ENCODE measurements at places on chromosomes 1 and 21.

GRCh38 chr1:3078430-3078861 lies 9.4 kb downstream of the PRDM16 start:
- no peak for DNase-seq

DNA sequence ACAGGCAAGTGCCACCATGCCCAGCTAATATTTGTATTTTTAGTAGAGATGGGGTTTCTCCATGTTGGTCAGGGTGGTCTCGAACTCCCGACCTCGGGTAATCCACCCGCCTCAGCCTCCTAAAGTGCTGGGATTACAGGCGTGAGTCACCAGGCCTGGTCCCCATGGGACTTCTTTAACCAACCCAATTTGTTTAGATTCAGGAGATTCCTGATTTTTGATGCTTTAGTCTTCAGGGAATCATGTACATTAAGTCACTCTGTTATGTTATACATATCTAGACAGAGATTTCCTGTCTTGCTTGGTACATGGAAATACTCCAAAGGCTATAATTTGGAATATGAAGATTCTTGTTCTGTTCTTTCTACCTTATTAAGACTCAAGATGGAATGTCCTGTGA lies 202.4 kb upstream of the L1TD1 start:
- no peak for DNase-seq

DNA sequence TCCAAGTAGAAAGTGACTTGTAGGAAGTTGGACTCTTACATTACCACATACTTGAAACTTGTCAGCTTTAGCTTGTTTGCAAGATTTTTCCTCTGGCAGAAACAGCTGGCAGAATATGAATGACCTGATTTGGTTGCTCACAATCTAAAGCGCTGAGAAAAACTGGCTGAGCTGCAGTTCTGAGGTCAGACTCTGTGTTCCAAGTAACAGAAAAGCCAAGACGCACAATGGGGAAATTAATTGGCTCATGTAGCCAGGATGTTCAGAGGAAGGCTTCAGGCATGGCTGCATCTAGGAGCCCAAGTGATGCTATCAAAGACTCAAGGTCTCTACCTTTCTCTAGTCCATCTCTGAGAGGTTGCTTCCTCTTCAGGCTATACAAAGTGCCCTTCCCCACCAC lies 27.0 kb downstream of the ALPL start:
- no peak for DNase-seq

- DNase-seq = no peak
These were observed 2.6 kb downstream of the INSRR start for GRCh38 chr1:156856282-156856785.

DNA sequence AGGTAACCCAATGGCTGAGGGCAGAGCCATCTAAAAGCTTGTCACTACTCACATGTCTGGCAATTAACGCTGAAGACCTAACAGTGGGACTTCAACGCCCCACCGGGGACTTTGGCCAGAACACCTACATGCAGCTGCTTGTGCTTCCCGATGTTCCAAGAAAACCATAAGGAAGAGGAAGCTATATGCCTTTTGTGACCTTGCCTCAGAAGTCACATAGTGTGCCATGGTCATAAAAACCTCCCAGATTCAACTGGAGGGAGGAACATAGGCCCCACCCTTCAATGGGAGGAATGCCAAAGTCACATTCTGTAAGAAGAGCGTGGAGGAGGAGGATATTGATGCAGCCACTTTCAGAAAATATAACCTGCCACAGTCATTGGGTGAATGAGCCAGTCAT lies 147.8 kb upstream of the MAGI3 start:
- DNase-seq = no peak

DNA sequence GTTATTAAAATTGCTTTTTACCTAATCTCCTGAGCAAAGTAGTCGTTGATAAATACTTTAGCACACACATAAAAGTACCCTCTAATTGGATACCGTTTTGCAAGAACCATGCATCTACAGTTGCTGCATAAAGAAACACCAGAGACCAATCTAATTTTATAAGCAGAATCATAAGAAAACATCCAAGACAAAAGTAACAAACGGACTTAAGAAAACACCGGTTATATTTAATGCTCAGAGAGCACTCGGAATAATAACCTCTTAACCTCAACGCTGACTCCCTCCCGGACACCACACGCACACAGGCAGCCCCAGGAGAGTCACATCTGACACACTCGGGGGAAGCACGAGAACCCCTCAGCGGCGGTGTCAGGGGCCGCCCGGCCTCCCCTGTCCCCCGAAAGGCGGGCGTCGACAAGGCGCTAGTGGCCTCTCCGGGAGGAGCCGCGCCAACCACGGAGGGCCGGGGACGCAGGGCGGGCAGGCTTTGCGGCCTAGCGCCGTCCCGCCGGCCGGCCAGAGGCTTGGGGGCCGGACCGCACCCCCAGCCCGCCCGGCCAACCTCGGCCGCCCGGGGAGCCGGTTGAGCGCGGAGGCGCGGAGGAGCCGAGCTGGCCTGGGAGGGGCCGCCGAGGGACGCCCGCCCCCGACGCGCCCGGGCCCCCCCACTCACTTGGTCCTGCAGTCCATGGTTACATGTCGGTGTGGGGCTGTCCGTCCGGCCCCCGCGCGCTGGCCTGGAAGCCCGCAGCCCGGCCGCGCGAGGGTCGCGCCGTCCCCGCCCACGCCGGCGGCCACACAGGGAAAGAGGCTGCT lies 606 bp downstream of the DENND1B start:
- peak; percentile 30 for DNase-seq

- DNase-seq = no peak
These were observed 55.9 kb upstream of the RCC1 start for GRCh38 chr1:28449904-28450303.

GRCh38 chr1:3063379-3064295 lies 5.4 kb upstream of the PRDM16 start:
- DNase-seq = no peak

GRCh38 chr1:224378855-224379631 lies 22.4 kb downstream of the CNIH4 start:
- no peak for DNase-seq

- no peak for DNase-seq
These were observed 1.9 kb upstream of the ATG4C start for GRCh38 chr1:62781841-62782543.

DNA sequence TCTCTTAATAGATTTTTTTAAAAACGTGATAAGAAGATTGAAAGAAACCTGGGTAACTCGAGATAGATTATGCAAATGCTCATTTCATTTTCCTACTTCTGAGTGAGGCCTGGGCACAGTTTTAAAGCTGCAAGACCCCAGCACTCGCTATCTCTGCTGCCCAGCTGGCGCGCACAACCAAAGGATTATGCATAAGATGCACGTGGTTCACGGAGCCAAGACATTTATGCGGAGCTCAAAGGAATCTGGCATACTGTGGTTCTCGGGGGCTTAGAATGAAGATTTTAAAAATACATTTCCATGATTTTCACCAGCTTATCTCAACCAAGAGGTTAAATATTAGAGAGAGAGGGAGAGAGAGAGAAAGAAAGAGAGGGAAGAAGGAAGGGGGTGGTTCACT lies 210.9 kb downstream of the DSCAM start:
- no peak for DNase-seq

DNA sequence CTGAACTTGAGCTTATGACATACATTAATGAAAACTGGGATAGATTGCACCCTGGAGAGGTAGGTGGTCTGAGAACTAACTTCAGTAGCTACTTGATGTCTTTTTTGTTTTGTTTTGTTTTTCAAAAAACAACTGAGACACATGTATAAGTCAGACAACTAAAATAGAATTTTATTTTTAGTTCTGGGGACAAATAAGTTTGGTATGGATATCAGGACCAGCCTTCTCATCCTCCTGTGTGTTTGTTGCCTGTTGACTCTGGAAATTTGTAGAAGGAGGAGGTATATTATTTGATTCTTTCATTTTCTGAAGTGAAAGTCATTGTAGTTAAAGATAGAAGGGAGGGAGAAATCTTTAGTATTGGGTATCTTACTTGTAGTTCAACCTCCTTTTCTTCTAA lies 41.5 kb downstream of the MTF2 start:
- no peak for DNase-seq

- no peak for DNase-seq
These were observed 155.4 kb downstream of the NFIA start for GRCh38 chr1:61237659-61238358.

DNA sequence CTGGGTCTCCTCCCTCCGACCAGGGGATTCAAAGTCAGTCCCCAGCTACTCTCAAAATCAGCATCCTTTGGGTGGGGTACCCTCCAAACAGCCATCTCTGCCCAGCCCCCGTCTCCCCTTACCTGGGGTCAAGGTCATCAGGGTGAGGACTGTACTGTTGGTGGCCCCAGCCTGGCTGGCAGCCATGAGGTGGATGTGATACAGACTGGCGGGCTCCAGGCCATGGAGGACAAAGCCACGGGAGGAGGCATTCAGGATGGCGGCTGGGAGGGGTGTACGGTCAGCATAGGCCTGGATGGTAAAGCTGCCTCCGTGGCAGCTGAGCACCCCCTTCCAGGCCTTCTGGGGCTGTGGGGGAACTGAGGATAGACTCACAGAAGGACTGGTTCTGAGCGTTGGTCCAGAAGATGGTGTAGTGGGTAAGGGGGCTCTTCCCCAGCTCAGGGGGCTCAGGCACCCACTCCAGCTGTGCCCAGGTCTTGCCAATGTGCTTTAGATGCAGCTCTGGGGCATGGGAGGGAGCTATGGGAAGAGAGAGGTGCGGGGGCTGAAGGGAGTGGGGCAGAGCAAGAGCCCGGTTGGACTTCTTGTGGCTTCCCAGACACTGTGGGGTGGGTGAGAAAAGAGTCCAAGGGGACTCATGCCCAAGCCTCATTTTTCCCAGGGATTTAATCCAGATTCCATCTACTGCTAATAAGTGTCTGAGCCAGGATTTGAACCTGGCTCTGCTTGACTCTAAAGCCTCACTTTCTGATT lies 3.7 kb upstream of the MRPS15 start:
- no peak for DNase-seq

GRCh38 chr1:228465571-228466146 lies 21.5 kb upstream of the RNF187 start:
- DNase-seq = no peak

DNA sequence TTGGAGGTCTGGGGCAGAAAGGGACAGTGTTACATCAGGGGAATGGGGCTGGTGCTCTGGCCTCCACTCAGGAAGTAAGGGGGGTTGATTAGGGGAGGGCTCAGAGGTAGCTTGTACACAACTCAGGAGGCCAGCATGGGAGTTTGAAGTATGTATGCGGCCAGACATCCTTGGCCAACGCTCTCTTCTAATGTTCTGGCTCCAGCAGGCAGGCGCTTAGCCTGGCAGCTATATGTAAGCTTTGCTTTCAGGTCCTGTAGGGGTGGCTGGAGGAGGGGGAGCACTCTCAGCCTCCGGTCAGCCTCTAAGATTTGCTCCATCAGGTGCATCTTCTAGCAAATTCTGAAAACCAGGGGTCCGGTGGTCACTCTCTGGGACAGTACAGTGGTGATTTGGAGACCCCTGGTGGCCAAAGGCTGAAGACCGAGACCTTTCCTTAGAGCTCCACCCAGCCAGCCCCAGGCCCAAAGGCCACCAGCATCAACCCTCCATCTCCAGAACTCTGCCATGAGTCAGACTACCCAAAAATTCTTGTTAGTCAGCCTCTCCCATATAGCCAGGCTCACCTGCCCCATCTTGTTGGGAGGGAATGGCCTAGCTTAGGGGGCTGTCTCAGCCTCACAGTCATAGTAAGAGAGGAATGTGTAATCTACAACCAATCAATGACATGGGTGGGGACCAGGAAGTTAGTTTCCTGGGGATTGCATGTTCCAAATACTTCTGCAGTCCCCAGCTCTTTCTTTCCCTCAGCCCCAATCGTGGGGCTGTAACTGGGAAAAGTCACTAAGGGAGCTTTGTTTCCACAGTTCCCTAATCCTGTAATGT lies 9.7 kb upstream of the COL8A2 start:
- DNase-seq = peak; percentile 75

GRCh38 chr1:168473126-168473525 lies 70.7 kb downstream of the XCL2 start:
- no peak for DNase-seq

DNA sequence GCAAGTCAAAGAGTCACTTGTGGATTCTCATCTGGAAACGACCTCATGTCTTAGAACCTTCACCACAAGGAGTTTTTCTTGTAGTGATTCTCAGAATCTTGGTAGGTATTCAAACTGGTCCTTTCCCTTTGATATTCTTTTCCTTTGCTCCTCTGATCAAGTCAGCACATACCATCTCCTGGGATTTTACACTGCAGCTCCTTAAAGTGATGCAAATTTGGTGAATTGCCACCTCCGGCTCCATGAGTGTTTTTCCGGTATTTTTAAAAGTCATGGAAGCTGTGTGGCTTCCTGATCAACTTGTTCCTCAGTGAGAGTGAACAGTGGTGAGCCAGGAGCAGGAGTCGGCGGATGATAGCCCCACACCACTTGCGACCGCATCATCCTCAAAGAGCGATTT lies 182.1 kb upstream of the DAB1 start:
- no peak for DNase-seq

- DNase-seq = no peak
These were observed 62.5 kb upstream of the ZP4 start for GRCh38 chr1:237953238-237953637.

- DNase-seq = no peak
These were observed 27.4 kb upstream of the TENT5C start for GRCh38 chr1:117578466-117578865.

Measured in mesothelial cell of epicardium (in vitro differentiated cells).